ENCODE measurements at places on chromosomes 2 and 18. TPM values are rescaled to one million over a fixed set of nuclear protein-coding genes. Genes with fewer than 3 reads are reported as not detected.
A peak's percentile ranks its signal among the peaks of the same experiment; 100 is the strongest.

- DNase-seq: no peak
Observed at GRCh38 chr18:54607213-54608027, 16.4 kb downstream of the DYNAP start.

DNA sequence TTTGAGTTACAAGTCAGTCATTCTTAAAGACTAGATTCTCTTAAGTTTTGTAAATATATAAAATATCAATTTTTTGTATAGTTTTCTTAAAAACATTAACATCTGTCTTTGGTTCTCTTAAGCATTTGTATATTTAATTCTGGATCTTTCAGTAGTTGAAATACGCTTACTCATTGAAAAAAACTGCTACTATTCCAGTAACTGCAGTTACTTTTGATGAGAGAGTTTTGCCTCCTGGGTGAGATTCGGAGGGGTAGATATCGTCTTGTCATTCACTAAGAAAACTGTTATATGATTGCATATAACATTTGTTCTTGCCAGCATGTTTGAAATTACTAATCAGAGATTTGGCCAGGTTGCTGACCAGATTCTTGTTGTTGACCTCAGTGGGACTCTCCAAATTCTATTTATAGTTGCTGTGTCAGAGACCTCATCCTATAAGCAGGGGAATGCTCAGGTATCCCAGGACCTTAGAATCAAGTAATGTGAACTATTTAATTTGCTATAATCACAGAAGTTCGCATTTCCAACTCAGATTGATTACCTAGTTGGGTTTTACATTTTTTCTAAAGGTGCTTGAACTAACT lies 7.9 kb downstream of the AGPS start:
- DNase-seq: no peak

- DNase-seq: no peak
Observed at GRCh38 chr2:18369760-18370159, 190.7 kb downstream of the RDH14 start.

DNA sequence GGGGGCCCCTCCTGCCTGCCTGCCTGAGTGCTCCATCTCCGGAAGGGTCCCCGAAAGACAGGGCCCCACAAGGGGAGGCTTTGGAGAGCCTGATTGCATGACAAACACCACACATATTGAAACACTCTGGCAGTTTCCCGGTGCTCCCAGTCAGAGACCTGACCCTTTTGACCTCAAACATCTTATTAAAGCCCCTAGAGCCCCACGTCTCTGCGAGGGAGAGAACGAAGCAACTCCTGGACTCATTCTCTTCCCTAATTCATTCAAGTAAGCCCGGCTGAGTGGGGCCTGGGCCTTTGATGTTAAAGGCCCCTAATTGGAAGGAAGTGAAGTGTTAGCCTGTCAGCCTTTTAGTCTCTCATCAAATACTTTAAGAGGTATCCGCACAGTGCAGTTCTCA lies 335.6 kb downstream of the CYRIA start:
- DNase-seq: no peak

DNA sequence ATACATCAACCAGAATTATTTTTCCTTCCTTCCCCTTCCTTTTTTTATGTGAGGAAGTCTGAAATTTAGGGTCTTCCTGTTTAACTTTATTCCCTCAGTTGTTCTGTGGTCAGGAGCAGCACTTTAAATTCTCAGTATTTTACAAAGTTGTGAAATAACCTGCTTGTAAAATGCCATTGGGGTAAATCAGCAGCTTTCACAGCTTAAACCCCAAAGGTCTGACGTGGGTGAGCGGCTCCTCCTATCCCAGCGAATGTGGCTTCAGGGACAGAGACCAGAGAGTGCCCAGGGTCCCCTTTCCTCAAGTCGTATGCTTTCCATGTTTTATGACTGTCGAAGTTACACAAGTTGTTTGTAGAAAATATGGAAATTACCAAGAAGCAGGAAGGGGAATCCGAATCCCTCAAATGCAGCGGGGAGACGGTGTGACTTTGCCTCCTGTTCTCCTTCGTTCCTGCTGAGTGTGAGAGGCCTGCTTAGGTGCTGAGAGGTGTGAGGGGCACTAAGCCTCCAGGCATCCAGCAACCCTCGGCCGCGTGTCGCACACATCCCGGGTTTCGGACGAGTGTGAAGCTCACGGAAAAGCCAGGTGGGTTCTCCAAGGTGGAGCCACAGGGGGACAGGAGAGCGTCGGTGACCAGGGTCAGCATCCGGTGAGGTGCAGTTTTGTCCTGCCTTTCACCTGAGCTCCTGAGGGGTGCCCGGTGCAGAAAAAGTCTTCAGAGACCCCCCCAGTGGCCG lies 10.8 kb upstream of the KCNG2 start:
- no peak for DNase-seq

DNA sequence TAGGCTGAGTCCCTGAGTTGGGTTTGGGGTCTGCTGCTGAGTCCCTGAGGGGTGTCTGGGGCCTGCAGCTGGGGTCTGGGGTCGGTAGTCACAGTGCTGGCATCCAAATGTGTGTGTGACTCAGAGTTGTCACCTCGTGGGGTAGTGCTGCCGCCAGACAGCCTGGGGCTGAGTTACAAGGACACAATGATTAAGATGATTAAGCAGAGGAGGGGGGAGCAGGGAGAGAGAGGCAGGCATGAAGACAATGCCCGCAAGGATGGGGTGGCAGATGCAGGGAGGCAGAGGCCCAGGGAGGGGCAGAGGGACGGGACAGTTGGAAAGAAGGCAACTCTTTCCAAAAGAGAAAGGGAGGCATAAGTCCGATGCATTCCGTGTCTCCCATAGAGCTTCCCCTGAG lies 120.2 kb downstream of the CELF4 start:
- no peak for DNase-seq

GRCh38 chr2:44955593-44956392 lies 14.3 kb downstream of the SIX3 start:
- DNase-seq: peak; percentile 61

GRCh38 chr2:205811387-205811786 lies 129.1 kb downstream of the NRP2 start:
- DNase-seq: no peak

DNA sequence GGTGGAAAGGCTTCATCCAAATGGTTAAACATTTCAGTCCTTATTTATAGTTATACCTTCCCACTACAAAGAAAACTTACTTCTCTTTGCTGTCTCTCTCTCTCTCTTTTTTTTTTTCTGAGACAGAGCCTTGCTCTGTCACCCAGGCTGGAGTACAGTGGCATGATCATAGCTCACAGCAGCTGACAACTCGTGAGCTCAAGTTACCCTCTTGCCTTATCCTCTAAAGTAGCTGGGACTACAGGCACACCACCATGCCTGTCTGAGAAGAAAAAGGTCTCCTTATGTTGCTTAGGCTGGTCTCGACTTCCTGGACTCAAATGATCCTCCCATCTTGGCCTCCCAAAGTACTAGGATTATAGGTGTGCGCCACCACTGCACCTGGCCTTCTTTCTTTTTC lies 32.3 kb upstream of the OLA1 start:
- DNase-seq: no peak

DNA sequence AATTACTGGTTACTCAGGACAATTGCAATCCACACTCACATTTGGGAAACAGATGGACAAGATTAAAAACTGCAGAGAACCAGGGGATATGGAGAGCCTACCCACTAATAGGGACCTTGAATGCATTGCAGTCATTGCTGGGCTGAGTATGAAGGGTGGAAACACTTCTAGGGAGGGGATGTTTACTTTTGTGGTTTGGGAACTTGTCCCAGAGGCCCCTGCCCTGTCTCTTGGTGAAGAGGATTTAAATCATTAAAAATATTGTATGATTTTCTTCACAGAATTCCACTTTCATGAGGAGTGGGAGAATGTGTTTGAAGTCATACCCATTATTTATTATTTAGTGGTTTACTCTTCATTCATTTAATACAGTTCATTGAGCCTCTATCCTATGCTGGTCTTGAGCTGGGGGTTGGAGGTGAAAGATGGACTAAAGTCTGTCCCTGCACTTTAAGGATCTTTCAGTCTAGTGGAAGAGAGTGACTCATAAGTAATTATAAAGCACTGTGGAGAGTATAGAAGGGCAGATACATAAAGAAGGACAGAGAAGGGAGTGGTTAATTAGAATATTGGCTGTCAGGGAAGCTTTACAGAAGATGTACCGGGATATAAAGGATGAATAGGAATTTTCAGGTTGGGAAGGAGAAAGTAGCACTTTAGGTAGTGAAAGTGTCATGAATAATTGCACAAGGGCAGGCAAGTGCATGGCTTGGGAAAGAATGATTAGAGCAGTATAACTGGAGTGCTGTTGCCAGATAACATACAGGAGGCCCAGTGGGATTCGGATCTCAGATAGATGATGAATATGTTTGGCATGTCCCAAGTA lies 313.4 kb downstream of the LPIN1 start:
- DNase-seq: no peak

DNA sequence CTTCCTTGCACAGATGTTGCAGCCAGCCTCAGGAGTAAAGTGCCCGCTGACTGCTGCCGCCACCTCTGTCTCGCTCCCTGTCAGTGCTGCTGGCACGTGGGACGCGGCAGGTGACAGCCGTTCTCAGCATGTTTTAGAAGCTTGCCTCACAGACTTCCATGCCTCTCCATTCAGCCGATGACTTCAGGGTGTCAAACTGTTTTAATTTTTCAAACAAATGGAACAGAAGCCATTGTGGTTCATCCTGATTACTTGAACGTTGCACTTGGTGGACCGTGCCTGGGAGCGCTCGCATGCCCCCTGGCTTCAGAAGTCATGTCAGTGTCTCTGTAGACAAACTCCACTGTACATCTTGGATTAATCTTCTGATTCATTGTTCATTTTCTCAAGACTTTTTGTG lies 62.7 kb upstream of the EML6 start:
- no peak for DNase-seq

DNA sequence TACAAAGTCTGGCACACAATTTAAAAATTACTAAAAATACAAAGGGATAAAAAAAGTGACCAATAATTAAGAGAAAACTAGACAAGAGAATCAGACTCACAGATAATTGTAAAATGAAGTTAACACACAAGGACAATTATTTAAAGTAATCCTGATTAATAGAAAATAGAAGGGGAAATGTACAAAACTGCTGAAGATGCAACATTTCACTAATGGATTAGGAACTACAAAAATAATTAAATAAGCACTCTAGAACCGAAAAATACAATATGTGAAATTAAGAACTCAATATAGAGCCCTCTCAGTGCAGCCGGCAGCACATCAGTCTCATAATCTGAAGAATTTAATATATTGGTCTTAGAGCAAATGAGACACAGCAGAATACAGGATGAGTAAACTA lies 24.6 kb downstream of the HYCC2 start:
- DNase-seq: no peak

GRCh38 chr2:158810731-158811460 lies 15.8 kb downstream of the DAPL1 start:
- DNase-seq: no peak

GRCh38 chr2:223494942-223495341 lies 107.2 kb downstream of the SCG2 start:
- DNase-seq: no peak

DNA sequence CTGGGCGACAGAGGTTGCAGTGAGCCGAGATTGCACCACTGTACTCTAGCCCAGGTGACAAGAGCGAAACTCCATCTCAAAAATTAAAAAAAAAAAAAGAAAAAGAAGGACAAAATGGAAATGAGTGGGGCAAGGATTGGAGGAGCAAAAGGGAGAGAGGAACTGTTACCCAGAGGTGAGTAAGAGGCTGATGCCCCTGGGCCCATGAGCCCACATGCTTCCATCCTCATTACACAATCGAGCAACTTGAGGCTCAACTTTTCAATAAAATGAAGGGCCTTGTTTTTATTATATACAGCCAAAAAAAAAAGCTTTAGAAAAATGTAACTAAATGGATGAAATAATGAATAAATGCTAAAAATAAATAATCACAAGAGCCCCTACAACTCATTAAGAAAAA lies 91.7 kb upstream of the YWHAQ start:
- DNase-seq: no peak

The STK39 gene
- total RNA-seq: 24.1 TPM

The TSPYL6 gene
- total RNA-seq: not detected

The AQP12A gene
- total RNA-seq: not detected

The PGAP1 gene
- 14.9 TPM for total RNA-seq

The DCDC2C gene
- total RNA-seq: not detected

The FAP gene
- total RNA-seq: not detected

The CTLA4 gene
- total RNA-seq: 109 TPM

The SP110 gene
- 77.1 TPM for total RNA-seq
